DMS 273 treated with DMSO at 0.1 percent for 48 hours (cell line): ENCODE measurements at places on chromosomes 3 and 15.

GRCh38 chr3:137032465-137033120 is 74.8 kb downstream of the IL20RB start:
- DNase-seq, result peak; percentile 74

DNA sequence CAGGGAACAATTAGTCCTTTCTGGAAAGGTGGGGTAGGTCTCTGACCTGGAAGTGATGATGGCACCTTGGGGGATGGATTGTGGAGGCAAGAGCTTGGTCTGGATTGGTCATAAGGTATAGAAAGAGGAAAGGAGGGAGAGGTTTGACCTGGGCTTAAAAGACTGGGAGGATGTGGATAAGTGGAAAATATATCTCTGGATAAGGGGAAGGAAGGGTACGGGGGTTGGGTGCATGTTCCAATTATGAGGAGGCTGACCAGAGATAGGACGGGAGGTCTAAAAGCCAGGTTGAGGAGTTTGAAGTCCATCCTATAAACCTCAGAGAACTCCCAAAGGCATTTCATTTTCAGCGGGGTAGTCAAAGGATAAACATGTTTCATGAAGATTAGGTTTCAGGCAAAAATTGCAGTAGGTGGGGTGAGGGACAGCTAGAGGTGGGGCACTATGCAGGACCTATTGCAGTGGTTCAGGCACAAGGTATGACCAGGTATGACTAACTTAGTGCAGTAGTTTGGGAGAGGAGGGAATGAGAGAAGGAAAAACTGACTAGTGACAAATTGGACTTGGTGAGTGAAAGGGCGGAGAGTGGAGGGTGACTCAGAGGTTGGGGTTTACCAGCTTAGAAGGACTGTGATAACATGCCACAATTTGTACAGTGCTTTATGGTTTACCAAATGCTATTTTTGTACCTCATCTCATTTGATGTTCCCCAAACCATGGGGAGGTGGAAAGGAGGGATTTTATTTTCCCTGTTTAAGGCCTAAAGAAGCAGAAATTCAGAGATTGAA is 10.7 kb downstream of the PDE8A start:
- DNase-seq, result no peak

- no peak for DNase-seq
Observed at GRCh38 chr3:70889162-70890019, 577.0 kb upstream of the MDFIC2 start.

DNA sequence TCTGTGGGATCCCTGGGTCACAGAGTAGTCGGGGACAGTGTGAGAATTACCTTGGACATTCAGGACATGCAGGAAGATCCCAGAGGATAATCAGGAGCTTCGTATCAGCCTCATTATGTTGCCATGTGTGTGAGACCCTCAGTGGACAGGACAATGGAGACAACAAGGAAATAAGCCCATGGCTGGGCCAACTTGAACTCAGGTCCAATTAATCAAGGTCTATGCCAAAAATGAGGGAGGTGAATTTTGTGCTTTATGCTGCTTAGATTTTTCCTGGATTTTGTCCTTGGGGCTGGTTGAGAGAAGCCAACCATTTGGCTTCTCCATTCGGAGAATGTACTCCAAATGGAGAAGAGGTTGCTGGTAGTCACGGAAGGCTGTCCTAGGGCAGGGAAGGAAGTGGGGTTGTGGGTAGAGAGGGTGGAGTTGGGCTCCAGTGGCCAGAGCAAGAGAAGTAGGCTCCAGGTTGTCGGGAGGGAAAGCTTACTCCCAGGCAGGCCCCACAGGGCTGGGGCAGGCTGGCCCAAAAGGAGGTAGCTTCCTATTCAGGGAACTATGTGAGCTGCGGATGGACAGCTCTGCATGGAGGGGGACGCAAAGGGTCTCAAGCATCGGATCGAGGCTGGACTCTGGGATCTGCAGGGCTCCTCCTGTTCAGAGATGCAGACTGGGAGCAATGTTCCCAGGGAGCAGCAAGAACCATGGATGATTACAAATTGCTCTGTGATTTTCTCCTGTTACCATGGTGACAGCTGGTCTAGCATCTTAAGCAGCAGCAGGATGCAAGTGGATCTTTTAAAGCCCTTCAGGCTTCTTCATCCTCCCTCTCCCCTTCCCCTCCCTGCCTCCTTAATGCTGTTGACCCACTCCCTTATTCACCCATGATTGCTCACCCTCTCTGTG is 91.1 kb downstream of the WNT7A start:
- no peak for DNase-seq

- no peak for DNase-seq
Observed at GRCh38 chr15:96093063-96093462, 237.4 kb upstream of the NR2F2 start.

DNA sequence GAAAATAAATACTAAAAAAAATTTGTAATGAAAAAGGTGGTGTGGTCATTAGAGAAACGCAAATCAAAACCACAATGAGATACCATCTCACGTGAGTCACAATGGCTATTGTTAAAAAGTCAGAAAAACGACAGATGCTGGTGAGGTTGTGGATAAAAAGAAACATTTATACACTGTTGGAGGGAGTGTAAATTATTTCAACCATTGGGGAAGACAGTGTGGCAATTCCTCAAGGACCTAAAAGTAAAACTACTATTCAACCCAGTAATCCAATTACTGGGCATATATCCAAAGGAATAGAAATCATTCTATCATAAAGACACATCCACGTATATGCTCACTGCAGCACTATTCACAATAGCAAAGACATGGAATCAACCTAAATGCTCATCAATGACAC is 120.3 kb downstream of the MYO9A start:
- no peak for DNase-seq
